Epithelial cell of proximal tubule (primary cell): ENCODE measurements at places on chromosomes 13 and 19. TPM values are rescaled to one million over a fixed set of nuclear protein-coding genes. Genes with fewer than 3 reads are reported as not detected.

DNA sequence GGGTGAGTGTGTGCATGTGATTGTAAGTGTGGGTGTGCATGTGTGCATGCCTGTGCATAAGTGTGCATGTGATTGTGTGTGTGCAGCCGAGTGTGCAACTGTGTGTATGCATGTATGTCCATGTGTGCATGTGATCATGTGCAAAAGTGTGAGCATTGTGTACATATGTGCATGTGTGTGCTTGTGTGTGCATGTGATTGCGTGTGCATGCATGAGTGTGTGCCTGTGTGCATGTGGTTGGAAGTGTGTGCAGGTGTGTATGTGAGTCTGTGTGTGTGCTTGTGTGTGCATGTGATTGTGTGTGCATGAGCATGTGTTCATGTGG, 3.5 kb downstream of the PODNL1 start:
- DNase-seq = no peak

DNA sequence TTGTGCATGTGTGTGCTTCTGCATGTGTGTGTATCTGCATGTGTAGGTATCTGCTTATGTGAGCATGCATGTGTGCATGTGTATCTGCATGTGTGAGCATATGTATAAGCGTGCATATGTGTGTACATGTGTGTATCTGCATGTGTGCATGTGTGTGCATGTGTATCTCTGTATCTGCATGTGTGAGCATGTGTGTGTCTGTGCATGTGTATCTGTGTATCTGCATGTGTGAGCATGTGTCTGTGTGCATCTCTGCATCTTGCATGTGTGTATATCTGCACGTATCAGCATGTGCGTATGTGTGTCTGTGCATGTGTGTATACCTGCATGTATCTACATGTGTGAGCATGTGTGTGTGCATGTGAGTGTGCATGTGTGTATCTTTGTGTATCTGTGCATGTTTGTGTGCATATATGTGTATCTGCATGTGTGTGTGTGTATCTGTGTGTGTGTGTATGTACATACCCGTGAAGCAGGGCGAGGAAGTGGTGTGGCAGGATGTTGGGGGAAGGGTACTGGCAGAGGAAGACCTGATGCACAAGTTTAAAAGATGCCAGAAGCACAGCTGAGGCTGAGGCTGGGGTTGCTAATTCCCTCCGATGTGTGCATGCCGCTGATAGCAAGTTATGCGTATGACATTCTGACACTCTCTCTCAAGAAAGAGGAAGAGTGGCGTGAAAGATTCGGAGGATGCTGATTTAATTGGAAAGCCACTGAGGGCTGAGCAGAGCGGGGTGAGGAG, 64.2 kb downstream of the TEX29 start:
- no peak for DNase-seq

GRCh38 chr13:22210134-22210930, 539.5 kb downstream of the FGF9 start:
- no peak for DNase-seq

GRCh38 chr19:42942187-42942789, 5.3 kb upstream of the PSG7 start:
- DNase-seq = no peak

DNA sequence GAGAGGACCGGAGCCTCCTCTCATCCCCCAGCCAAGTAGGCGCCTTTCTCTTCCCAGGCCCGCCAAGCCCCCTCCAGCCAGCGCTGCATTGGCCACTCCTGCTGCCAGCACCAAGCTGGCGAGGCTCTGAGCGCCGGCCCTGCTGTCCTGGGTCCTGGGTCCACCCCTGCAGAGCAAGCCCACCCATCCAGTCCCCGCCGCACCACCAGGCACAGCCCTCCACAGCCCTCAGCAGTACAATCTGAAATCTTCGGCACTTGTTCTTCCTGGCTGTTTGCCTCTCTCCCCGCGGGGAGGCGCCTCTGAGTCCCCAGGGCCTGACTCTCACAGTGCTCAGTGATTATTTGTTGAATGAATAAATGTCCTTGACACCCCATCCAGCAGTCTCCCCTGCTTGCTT, 236.4 kb upstream of the SGCG start:
- no peak for DNase-seq

DNA sequence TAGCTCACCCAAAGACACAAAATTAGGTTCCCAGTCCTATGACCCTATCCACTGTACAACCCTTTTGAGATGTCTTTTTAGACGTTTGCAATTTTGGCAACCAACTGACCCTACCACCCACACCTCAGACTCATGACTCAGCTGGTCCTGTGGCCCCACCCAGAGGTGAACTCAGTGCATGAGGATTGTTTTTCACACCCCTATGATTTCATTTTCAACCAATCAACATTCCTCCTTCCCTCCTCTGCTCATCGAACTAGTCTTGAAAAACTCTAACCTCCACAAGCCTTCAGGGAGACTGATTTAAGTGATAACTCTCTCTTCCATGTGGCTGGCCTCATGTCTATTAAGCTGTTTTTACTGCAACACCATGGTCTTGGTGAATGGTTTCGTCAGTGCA, 350.7 kb downstream of the UQCRFS1 start:
- no peak for DNase-seq

Gene IGFL2
- total RNA-seq = not detected in 2 replicates

DNA sequence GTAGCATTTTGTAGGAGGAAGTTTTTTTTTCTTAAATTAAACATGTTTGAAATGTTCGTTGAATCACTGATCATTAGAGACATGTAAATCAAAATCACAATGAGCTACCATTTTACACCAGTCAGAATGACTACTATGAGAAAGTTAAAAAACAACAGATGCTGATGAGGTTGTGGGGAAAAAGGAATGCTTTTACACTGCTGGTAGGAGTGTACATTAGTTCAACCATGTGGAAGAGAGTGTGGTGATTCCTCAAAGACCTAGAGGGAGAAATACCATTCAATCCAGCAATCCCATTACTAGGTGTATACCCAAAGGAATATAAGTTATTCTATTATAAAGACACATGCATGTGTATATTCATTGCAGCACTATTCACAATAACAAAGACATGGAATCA, 122.0 kb upstream of the ARGLU1 start:
- DNase-seq = no peak

DNA sequence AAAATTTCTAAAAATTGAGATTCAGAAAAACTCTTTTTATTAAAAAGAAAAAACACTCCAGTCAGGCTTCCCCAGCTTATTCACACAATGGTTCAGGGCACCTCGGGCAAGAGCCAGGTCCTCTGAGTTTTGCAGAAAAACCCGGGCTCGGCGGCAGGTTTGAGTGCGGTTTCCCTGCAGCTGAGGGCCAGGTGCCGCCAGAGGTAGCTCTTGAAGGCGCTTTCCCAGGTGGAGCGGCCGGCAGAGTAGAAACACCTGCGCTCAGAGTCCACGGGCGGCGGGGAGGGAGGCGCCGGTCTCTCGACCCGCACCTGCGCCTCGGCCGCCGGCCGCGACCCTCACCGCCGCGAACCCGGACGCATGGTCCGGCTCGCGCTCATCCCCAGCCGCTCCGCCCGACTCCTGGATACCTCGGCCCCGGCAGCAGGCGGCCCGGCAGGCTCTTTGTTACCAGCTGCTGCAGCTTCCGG, 444 bp downstream of the PROSER1 start:
- DNase-seq = no peak

DNA sequence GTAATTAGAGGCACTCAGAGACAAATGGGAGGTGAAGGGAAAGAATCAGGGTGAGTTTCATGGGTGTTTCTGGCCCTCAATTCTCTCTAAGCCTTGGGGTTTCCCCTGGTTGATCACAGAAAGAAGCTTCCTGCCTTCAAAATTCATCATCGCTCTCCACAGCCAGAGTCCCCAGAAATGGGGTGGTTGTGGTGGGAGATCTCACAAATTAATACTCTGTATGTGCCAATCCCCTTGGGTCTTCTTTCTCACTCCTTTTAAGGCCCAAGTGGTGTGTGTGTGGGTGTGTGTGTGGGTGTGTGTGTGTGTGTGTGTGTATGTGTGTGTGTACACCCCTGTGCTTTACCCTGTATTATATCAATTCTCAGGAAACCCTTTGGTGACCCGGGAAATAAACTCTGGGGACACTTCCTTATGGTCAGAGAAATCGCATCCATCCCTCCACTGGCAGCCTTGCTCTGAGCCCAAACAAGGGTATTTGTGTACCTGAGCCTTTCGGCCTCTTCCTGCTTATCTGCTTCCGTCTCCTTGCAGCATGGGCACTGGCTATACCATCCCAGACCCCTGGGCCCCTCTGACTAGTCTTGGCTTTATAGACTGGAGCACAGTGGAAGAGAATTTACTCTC, 2.8 kb upstream of the FCGBP start:
- no peak for DNase-seq

GRCh38 chr13:109968876-109969577, 182.6 kb upstream of the IRS2 start:
- no peak for DNase-seq

GRCh38 chr19:10339380-10339960, at the start of gene ICAM3:
ICAM3 (minus strand) TSS chr19:10339624; CDS start chr19:10339614, 10 bp downstream.
- no peak for DNase-seq
